ENCODE measurements at places on chromosomes 4 and X. TPM values are rescaled to one million over a fixed set of nuclear protein-coding genes. Genes with fewer than 3 reads are reported as not detected.

Gene NMU
- not detected for total RNA-seq

Gene MSX1
- 8.3 TPM for total RNA-seq

Gene MAGEA2B
- not detected for total RNA-seq

- DNase-seq = no peak
These were observed 80.5 kb downstream of the MID1IP1 start for GRCh38 chrX:38881727-38882126.

DNA sequence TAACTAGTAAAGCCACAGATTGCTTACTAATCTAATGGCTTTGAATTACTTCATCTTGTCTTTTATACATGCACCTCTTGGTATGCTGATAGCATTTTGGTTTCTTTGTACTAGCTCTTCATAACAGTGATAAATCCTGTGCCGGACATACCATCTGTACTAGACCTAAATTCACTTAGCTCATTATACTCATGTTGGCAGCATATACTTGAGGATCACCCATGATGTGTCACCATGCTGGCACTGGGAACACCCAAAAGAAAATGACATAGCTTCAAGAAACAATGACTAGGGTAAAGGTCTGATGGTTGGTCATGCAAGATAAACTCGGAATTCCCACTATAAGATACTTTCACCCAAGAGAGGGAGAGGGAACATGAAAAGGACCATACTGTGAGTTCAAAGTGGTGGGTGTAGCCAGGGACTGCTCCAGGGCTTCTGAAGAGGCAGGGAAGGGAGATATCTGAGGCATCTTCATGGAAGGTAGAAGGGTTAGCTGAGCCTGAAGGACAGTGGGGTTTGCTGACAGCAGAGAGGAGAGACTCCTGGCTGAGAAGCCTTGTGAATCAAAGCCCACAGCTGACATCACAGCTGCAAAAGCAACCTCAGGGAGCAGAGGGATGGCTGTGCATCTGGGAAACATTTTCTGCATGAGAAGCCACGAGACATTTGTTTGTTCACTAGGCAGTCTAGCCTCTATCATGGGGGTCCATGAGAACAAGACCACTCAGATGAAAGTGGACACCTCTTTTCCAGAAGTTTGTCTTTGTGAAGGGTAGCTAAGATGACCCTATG lies 314.2 kb downstream of the RAB28 start:
- DNase-seq = no peak

DNA sequence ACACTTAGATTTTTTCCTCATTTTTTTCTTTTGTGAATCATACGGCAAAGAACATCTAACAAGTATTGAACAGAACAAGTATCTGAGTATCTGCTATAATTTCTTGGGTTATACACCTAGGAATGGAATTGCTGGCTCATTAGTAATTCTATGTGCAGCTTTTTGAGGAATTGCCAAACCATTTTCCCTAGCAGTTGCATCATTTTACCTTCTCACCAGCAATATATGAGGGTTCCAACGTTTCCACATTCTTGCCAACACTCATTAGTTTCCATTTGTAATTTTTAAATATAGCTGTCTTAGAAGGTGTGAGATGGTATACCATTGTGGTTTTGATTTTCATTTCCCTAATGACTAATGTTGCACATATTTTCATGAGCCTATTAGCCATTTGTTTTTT lies 41.1 kb upstream of the DCAF8L1 start:
- no peak for DNase-seq

DNA sequence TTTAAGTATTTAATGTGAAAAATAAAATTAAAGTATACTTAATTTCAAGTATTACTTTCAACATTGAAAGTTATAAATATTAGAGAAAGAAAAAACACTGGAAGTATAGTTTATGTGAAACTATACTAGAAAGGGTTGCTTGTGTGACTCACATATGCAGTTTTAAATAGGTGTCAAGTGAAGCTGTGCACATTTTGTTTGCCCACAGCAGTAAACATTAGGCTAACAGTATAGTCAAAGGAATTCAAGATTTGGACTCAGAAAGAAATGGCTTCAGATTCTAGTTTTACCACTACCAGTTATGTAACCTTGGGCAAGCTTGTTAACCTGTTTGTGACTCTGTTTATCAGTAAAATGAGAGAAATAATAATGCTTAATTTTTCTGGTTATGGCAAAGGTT lies 148.2 kb downstream of the FAM47B start:
- DNase-seq = no peak

- no peak for DNase-seq
These were observed 56.2 kb upstream of the TMEM33 start for GRCh38 chr4:41878991-41879491.

DNA sequence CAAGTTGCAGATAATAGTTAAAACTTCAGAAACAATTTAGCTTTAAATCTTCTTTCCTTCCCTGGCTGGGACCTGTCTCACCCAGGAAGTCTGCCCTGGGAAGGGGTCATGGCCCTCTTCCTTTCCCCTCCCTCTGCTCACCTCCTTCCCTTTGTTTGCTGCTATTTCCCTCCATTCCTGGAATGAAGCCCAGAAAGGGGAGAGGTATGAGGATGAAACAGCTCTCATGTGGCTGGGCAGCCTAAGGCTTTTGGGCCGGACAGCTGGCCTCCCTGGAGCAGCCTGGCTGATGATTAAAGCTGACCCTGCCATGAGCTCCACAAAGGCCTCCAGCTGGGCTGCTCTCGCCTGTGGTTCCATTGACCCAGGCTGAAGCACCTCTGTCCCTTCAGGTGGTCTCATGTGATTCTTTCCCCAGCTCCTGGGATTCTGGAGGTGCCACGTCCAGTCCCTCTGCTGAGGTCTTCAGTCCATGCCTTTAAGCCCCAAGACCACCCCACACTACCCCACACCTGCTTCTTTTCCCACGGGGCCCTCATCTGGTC lies 202.1 kb downstream of the PTTG2 start:
- peak; percentile 84 for DNase-seq

- no peak for DNase-seq
These were observed 18.8 kb upstream of the CLDN34 start for GRCh38 chrX:9948406-9948805.

Data from HFFc6 (cell line).